ENCODE measurements at places on chromosomes 12 and 14.

DNA sequence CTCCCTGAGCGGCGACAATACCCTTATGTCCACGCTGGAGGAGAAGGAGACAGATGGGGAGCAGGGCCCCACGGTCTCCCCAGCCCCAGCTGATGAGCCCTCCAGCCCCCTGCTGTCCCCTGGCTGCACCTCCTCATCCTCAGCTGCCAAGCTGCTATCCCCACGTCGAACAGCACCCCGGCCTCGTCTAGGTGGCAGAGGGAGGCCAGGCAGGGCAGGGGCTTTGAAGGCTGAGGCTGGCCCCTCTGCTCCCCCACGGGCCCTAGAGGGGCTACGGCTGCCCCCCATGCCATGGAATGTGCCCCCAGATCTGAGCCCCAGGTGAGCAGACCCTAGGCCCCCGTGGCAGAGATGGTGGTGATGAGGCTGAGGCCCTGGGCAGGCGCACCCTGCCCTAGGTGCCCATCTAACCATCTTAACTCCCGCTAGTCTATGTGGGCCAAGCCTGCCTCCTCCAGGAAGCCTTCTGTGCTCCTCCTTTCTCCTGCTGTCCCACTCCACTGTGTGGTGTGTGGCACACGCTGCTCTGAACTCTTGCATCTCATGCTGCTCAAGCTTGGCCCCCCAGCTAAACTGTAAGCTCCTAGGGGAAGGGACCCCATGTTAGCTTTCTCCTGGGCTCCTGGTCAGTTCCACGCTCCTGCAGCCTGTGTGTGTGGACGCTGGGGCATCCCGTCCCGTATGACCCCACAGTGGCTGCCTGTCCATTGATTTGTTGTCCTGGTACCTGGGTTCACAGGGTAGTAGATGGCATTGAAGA, 12.1 kb downstream of the MCRS1 start:
- DNase-seq, result no peak

DNA sequence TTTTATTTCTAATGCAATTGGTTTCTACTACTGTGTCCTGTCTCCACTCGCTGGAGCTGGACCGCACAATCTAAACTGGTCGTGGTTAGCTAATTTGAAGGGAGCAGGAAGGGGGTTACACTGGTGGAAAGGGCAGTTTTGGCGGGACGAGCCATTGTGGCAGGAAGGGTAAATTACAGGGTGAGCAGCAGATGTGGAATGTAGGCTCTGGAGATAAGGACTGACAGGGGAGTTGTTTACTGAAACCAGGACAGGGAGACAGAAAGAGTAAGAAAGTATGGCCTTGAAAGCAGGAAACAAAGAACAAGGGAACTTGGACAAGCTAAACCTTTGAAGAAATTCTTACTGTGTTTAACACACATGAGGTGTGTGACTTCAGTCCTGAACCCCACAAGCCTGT, 147.8 kb downstream of the ATXN7L3B start:
- DNase-seq, result no peak

DNA sequence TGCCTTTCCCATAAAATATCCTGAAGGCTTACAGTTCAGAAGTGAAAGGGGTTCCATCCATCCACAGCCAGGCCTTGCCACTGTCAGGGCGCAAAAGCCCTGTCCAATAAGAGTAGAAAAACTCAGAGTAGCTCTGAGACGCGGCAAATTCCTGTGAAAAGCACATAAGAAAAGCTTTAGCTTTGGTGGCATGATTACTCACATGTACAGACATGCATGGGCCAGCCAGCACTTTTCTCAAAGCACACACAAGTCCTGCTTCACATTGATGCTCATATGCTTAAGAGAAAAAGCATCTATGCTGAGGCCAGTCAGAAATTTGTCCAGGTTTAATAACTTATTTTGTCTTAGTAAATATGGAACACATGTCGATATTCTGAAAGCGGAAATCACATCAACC, 25.5 kb downstream of the CLEC1A start:
- DNase-seq, result no peak

- DNase-seq, result peak; percentile 52
Measured at GRCh38 chr12:182381-182892, 31.5 kb downstream of the SLC6A12 start.

- DNase-seq, result peak; percentile 14
Measured at GRCh38 chr14:104726600-104727451, 2.8 kb downstream of the ADSS1 start.

DNA sequence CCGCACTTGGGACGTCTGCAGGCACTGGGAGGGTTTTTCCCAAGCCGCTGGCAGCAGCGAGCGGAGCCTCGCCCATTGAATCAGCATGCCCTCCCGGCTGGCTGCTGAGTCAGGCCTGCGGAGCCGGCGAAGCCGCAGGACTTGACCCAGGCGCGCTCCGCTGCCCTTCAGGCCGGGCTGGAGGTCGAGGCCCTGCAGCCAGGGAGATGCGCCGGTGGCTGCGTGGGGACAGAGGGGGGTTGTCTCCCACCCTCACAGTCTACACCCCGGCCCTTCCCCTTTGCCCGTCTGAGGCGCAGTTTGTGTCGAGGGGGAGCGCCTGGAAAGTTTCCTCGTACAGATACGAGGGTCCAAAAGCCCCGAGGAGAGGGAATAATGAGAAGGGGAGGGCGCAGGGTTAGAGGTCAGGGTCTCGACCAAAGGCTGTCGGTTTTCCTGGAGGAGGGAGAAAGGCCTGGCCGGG, 759 bp upstream of the KLC1 start:
- peak; percentile 91 for DNase-seq

DNA sequence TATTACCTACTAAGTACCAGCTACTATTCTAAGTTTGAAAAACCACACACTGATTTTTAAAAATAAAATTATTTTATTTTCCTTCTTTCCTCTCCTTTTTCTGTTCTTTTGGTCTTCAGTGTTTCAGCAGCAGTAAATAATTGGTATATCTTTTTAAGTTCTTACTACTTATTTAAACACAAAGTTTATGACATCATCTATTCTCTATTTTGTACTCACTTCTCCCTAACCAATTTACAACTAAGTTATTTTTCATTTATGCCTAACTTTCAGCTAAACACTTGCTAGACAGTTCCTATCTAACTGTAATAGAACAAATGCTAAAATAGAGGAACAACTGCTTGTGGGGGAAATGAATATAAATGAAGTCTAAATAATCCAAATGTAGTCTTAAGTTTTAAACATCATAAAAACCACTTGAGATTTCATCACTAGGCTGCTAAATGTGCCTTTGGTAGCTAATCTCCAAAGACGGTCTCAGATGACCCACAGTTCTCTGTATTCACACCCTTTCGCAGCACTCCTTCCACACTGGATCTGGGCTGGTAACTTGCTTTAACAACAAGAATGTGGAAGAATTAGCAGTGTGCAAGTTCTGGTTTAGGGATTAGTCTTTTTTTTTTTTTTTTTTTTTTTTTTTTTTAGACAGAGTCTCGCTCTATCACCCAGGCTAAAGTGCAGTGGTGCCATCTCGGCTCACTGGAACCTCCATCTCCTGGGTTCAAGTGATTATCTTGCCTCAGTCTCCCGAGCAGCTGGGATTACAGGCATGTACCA, 41.0 kb downstream of the TFCP2 start:
- no peak for DNase-seq

- no peak for DNase-seq
Measured at GRCh38 chr14:105425823-105426247, 6.2 kb downstream of the MTA1 start.

GRCh38 chr12:56046027-56046780, 4.5 kb downstream of the RPS26 start:
- DNase-seq, result no peak

DNA sequence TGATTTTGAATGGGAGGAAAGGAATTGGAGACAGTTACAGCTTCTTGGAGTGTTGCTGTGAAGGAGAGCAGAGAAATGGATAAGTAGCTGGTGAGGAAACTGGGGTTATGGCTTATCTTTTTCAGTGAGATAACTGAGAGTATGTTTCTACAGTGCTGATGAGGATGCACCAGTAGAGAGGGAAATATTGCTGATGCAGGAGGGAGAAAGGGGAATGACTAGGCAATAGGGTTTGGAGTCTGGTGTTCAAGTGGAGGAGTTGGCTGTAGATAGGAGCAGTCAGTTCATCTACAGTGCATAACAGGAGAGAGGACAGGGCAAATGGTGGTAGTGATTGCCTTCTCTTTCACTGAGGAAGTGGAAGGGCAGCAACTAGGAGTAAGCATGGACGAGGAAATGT, 33.0 kb downstream of the SPATS2 start:
- no peak for DNase-seq

DNA sequence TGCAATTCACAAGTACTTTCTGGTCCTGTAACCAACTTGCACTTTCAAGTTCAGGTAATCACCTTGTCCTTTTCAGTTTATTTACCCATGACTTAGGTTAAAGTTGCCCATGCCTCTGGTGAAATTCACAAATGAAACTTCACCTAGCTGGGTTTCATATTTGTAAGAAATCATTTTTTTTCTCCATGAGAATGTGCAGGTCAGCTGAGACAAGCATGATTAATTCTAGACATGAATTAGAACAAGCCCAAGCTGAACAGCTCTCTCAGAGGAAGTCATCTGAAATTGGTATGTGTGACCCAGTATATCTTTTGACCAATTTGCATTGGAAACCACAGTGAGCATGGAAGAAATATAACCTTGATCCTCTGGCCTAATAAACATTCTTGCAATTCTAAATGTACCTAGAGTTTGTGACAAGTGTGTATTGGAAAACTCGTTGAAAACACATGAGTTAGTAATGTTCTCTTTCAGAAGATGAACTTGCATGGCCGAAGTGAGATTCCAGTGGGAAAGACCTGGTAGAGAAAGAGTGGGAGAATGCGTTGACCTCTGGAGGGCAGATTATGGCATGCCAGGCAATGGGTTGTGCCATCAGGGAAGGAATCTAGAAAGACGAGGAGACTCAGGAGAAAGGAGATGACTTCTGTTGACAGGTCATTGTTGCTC, 486.5 kb downstream of the ZFP36L1 start:
- DNase-seq, result no peak

GRCh38 chr12:44431647-44432343, 444.3 kb downstream of the NELL2 start:
- DNase-seq, result no peak

GRCh38 chr14:55281316-55281839, 10.2 kb downstream of the FBXO34 start:
- DNase-seq, result no peak

GRCh38 chr12:21155522-21156351, 24.7 kb downstream of the SLCO1B1 start:
- no peak for DNase-seq

GRCh38 chr14:50512463-50512862, 19.9 kb downstream of the MAP4K5 start:
- DNase-seq, result no peak

- no peak for DNase-seq
Measured at GRCh38 chr12:123038966-123039365, 58.5 kb downstream of the ARL6IP4 start.

GRCh38 chr14:104398656-104399055, 180.9 kb upstream of the C14orf180 start:
- no peak for DNase-seq

GRCh38 chr14:91387169-91387835, 30.3 kb downstream of the CCDC88C start:
- DNase-seq, result no peak

DNA sequence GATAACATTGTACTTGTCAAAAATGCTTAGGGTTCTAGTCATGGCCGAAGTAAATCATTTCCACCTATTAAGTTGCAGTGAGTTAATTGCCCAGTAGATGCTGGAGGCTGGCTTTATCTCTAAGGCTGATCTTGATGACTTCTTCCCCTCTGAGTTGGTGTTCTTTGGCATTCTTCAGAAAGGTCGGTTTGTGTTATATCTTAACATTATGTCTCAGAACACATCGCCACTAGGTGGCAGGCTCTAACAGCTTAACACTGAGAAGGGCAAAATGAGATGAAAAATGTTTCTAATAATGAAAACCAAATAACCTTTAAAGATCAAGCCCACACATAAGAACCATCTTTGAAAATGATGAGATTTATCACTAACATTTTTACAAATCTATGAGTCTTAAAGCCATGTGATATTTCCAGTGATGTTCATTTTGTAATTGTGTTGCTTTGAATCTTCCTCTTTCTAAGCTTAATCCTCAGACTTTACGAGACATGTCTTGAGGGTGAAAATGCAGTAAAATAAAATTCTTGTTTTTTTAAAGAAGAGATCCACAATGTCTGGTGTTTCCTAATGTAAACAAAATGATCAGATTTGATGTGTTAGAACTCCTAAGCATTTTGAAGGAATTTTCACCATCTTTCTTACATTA, 28.6 kb downstream of the SUDS3 start:
- peak; percentile 88 for DNase-seq

GRCh38 chr12:74530676-74531075, 7.0 kb upstream of the ATXN7L3B start:
- DNase-seq, result no peak

GRCh38 chr12:96257550-96258103, 63.5 kb downstream of the ELK3 start:
- no peak for DNase-seq

GRCh38 chr12:53510181-53510812, 3.0 kb upstream of the NPFF start:
- DNase-seq, result no peak

DNA sequence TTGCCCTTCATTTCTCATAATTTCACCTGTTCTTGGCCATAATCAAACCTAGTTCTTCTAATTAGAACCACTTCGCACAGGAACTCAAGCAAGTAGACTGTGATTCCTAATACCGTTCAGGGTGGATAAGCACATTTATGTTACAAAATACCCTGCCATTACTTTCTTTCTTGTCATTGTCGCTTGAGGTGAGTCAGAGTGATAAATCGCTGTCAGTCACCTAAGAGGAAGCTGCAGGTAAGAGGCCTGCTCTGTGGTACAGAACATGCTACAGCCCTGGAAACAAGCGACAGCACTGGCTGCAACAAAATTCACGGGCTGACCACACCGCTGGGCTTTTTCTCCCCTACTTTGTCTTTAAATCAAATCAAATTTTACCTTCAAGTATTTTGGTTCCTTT, 218.2 kb downstream of the ANO6 start:
- DNase-seq, result no peak

- no peak for DNase-seq
Measured at GRCh38 chr12:26528943-26529342, 304.1 kb downstream of the ITPR2 start.

- DNase-seq, result no peak
Measured at GRCh38 chr12:98058838-98059237, 456.6 kb upstream of the TMPO start.

DNA sequence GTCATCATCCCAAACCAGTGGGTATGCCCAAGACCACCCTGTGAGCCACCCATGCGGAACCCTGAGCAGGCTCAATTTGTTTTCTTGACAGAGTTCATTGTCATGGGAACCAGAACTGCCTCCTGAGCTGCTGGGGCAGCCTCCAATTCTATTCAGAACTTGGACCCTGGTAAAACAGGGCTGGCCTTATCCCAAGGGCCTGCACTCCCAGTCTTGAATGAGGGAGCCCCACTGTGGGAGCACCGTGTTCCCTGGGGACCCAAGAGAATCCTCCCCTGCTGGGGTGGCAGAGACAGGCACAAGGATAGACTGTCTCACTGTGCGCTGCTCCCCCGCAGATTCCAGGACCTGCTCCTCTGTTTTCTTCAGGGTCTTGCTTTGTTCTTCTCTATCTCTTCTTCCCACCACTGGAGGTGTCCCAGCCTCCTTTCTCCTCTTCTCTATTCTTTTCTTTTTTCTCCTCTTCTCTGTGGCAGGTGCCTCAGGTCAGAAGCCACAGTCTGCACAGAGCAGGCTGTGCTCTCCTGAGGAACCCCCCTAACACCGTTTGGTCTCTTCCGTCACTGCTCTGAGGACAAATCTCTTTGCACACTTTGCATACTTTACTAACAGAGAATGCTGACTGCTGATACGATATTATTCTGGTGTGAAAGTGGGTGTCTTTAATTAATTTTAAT, 31.2 kb upstream of the CHPT1 start:
- DNase-seq, result no peak

Measured in adipocyte (in vitro differentiated cells).